Activated naive CD4-positive, alpha-beta T cell treated with anti-CD3 and anti-CD28 coated beads, Interleukin-2, amount 10 ng/mL, durations not matched to agents 5 hours and 36 hours (primary cell): ENCODE measurements at places on chromosomes 2 and 18. TPM values are rescaled to one million over a fixed set of nuclear protein-coding genes. Genes with fewer than 3 reads are reported as not detected.

The PREPL gene
- 21.0 TPM for total RNA-seq

The CHAC2 gene
- total RNA-seq: 8.1 TPM

The NYAP2 gene
- total RNA-seq: not detected

The PSMD14 gene
- 48.1 TPM for total RNA-seq

The CYBRD1 gene
- total RNA-seq: 0.15 TPM

The TRIM43 gene
- not detected for total RNA-seq

The DSG2 gene
- 0.50 TPM for total RNA-seq

The CXCR2 gene
- total RNA-seq: 0.17 TPM

The CD226 gene
- 65.4 TPM for total RNA-seq

The MAPK4 gene
- not detected for total RNA-seq

The TTC39C gene
- total RNA-seq: 123 TPM
